ENCODE measurements at places on chromosomes 6 and 20. TPM values are rescaled to one million over a fixed set of nuclear protein-coding genes. Genes with fewer than 3 reads are reported as not detected.

MCCD1 gene
- total RNA-seq = not detected

EEF1A2 gene
- 1.7 TPM for total RNA-seq

DNA sequence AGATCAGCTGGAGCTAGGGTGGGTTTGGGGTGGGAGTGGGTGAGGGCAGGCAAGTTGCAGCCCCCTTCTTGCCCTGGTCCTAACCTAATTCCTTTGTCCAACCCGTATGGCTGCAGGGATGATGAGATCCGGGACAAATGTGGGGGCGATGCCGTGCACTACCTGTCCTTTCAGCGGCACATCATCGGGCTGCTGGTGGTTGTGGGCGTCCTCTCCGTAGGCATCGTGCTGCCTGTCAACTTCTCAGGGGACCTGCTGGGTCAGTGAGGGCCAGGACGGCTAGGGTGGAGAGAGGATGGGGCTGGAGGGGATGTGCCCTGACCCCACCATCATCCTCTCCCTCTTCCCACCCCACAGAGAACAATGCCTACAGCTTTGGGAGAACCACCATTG is 12.0 kb downstream of the TMEM63B start:
- DNase-seq = no peak

DNA sequence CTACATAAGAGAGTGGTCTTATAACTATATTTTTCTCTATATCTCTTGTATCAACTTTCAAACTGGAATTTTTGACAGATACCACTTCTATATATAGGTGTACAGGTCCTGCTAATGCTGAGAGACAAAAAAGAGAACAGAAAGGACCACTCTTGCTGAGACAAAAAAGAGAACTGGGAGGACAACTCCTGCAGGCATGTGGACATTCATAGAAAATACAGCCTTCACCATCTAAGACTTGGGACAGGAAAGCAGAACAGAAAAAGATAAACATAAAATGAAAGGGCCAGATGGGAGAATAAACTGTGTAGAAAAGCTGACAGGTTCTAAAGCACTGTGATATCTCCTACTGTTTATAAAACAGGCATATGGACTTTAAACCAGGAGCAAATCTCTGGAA is 541.0 kb upstream of the ADGRB3 start:
- DNase-seq = no peak

KCNK15 gene
- total RNA-seq = 0.71 TPM

GRCh38 chr20:13105864-13106457 is 97.2 kb downstream of the SPTLC3 start:
- DNase-seq = no peak

- DNase-seq = no peak
Measured at GRCh38 chr20:57231161-57231560, 35.3 kb downstream of the BMP7 start.

CLDN20 gene
- total RNA-seq = not detected

SLC16A10 gene
- total RNA-seq = 3.6 TPM

LRRN4 gene
- not detected for total RNA-seq

ADISSP gene
- total RNA-seq = 50.6 TPM

DNA sequence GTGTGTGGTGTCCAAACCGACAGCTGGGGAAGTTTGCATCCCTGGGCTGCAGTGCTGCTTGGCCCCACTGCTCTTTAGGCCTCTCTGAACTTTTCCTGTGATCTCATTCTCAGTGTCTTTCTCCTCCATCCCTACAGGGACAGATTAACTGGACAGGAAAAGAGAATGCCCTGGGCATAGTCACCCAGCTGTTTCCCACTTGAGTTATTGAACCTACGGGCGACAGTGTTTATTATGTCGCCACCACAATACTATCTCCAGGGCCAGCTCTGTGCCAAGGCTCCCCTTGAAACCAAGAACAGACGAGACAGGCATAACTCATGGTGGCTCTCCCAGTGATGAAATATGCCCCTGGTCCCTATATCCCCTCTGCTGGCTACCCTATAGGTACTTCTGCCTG is 147.8 kb upstream of the EPHA7 start:
- DNase-seq = no peak

DNA sequence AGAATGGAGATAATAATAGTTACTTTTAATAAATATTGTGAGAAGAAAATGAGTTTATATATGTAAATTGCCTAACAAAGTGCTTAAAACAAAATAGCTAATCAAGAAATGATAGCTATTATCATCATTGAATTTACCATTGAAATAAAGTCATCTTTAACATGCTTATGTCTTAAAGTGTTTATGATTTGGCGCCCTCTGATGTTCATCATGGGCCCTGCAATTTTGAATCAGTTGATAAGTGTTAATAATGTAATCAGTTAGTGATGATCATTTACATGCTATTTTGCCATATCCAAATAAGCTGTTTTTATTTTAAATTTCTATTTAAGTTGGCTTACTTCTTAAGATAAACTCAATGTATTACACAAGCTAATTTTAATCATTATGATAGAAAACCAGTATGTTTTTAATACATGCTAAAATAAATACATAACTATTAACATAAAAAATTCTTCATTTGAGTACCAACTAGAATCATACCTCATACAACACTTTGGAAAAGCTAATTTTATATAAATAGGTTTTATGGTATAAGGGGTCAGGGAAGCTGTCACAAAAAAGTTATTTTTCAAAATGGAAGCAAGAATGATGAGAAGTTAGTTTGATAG is 39.2 kb upstream of the TPD52L1 start:
- DNase-seq = peak; percentile 49

LIN28B gene
- total RNA-seq = not detected

DNA sequence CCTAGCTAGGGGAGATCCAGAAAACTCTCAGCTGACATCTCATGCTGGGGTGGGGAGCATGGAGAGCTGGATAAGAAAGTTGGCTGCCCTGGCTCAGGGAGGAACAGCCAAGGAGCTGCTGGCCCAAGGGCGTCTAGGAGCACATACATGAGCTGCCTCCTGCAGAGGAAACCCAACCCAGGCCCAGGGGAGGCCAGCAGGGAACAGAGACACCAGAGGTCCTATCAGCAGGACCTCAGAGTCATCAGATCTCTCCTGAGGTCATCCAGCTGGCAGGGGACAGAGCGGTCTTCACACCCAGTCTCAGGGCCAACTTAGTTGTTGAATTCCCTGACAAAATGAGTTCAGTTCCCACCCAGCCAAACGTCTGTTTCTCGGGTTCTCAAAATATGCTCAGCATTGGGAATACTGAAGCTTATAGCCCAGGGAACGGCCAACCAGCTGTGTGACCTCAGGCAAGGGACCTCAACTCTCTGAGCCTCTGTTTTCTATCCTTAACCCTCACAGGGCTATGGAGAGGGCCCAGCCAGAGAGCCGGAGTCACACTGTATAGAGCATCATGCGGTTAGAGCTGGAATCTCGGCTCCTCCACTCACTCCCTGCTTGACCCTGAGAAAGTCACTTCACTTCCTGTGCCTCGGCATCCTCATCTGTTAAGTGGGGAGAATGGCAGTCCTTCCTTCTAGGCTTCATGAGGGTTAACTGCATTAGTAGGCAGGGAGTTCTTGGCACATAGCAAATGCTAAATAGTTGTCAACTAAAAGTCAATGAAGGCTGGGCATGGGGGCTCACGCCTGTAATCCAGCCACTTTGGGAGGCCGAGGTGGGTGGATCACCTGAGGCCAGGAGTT is 13.8 kb downstream of the ADA start:
- DNase-seq = no peak

GRCh38 chr6:108862479-108863191 is 14.4 kb downstream of the ARMC2 start:
- no peak for DNase-seq

NMBR gene
- total RNA-seq = not detected

DNA sequence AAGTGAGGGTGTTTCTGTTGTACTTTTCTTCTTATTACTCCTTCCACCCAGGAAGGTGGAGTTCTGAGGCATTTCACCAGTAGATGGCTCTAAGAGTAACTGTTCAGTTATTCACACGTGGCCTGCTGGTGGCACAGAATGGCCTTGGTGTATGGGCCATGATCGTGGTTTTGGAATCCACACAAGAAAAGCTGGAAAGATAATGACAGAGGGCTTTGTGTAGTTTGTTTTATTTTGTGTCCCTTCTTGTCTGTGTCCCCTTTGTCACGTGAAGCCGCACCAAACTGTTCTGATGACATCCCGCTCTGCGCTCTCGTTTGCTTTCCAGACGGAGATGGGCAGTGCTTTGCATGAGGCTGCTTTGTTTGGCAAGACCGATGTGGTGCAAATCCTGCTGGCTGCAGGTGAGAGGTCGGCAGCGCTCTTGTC is 93.4 kb downstream of the ANKS1A start:
- no peak for DNase-seq

Data from activated CD4-positive, alpha-beta memory T cell treated with anti-CD3 and anti-CD28 coated beads for 36 hours (primary cell).